ENCODE measurements at places on chromosomes 7 and 10. TPM values are rescaled to one million over a fixed set of nuclear protein-coding genes. Genes with fewer than 3 reads are reported as not detected.

Gene HMX2
- 0.19 TPM for total RNA-seq

Gene MUC12
- 0.93 TPM for total RNA-seq

Gene PNLIPRP2
- not detected for total RNA-seq

Gene MAD1L1
- total RNA-seq: 66.0 TPM

Gene SH2B2
- 1.7 TPM for total RNA-seq

Gene PIK3CG
- total RNA-seq: 21.6 TPM

Gene OPN1SW
- total RNA-seq: not detected

Measured in activated T-helper 17 cell treated with anti-CD3 and anti-CD28 coated beads, Interleukin-2, amount 50 U/mL, for 72 hours (primary cell).